ENCODE measurements at places on chromosomes 3 and 15.

GRCh38 chr15:33810806-33811205 lies 157.5 kb upstream of the CHRM5 start:
- DNase-seq, result no peak

GRCh38 chr3:187319699-187320302 lies 28.3 kb upstream of the MASP1 start:
- DNase-seq, result peak; percentile 94

- DNase-seq, result no peak
Measured at GRCh38 chr3:184203526-184203925, 17.5 kb downstream of the ABCF3 start.

- no peak for DNase-seq
Measured at GRCh38 chr15:39478996-39479395, 101.9 kb upstream of the THBS1 start.

DNA sequence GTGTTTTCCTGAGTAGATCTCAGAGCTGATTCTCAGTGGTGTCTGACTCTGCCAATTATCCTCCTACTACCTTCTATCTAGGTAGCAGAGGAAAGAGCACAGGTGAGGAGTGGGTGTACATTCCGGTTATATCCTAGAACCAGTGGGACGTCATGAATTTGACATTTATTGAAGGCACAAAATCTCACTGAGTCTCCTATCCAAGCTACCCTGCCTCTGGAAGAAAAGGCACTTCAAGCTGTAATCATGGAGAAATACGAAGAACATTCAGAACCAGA lies 952.2 kb downstream of the TUSC7 start:
- no peak for DNase-seq

All from inflammatory macrophage treated with lipopolysaccharide for 1 hour (primary cell).